Hematopoietic multipotent progenitor cell treated with erythropoietin and hydrocortisone succinate and interleukin-3 and kit ligand, for 17 days (in vitro differentiated cells): ENCODE measurements at places on chromosomes 5 and 9.

- DNase-seq = no peak
Measured at GRCh38 chr9:90642570-90643539, at the start of gene DIRAS2. Gene DIRAS2, minus strand, starts transcription at chr9:90642824. Its CDS starts 28,997 bp downstream, at chr9:90613827.

- DNase-seq = no peak
Measured at GRCh38 chr5:16600946-16601345, 15.9 kb downstream of the RETREG1 start.

- no peak for DNase-seq
Measured at GRCh38 chr9:16341177-16341576, 529.3 kb downstream of the BNC2 start.

DNA sequence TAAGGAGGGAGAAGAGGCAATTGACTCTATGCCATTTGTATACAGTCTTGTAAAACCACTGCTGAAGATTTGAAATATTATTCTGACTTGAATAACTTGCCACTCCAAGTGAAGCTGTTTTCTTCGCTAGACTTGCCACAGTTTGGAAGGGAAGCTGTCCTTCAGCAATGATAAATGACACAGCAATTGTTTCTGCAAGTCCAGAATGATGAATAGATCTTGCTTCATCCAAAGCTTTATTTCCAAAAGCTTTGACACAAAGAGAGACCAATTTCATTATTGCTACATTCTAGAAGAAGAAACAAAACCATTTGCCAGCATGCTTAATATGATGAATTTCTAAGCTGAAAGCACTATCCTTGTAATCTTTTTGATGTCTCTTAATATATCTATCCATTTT lies 73.7 kb downstream of the ZNF366 start:
- no peak for DNase-seq

DNA sequence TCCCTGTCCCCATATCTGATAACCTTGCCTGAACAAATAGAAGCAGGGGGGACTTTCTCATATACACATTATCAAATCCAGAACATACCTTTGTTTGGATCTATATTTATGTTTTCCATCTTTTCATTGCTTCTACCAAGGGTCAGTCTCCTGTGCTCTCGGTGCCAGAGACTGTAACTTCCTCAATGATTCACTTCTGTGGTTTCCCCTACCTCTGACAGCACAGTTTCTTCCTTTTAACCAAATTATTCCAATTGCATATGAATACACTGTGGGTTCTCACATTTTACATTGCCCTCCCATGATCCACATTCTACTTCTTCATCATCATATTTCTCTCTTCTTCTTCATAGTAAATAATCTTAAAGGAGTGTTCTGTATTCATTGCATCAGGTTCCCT lies 32.2 kb downstream of the NMUR2 start:
- no peak for DNase-seq

DNA sequence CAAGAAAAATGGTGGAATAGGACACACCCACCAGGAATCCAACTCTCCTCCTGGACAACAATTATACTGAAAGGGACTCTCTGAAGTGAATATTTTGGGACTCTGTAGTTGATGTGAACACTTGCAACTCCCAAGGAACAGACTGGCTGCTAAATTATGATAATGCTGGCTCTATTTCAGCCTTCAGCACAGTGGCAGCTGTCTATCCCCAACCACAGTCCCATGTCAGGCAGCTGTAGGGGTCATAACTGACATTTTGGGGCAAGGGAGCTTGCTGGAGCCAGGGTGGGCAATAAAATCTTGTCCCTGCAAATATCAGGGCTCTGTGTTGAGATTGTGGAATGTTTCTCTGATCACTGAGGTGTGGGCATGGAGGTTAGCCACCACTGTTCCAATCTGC lies 14.2 kb downstream of the SPATA31E1 start:
- DNase-seq = no peak

GRCh38 chr5:2131196-2131595 lies 248.5 kb upstream of the IRX4 start:
- DNase-seq = no peak

DNA sequence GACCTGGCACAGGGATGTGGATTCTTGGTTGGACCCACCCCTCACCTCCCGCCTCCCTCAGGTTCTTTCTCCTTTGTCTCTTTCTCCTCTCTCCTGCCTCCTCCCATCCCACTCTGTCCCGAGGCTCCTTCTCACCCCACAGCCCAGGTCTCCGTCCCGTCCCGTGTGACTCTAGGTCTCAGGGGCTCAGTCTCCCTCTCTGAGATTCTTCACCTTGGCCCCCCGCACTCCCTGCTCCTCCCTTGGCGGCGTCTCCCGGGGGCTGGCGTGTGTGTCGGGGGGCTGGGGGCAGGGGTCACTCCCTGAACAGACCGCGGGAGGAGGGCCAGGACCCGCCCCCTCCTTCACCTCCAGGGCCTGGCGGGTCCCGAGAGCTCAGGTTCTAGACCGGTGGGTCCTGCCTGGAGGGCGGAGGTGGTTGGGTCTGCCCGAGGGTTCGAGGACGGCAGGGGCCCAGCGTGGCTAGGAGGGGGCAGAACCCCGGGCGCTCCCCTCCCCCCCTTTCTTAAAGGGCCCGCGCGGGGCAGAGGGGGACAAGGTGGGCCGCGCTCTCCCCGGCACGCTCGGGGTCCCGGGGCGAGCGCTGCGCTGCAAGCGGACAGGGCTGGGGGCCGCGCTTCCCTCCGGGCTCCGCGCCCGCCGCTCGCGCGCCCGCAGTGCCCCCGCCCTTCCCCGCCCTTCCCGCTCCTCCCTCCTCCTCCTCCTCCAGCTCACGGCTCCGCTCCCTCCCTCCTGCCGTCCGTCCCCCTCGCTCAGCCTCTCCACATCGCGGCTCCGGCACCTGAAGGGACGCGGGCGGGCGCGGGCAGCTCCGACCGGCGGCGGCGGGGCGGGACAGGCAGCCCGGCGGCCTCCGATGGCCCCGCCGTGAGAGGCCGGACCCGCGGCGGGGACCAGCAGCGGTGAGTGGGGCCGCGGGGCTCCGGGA lies at the start of gene PSD2:
TSS of gene PSD2 (plus strand) at position 735 of the 928 bp plus-strand sequence. CDS start 13,633 bp downstream, outside the sequence.
- DNase-seq = no peak

GRCh38 chr5:88269222-88269771 lies 652 bp upstream of the TMEM161B start:
- DNase-seq = peak; percentile 21

GRCh38 chr5:80069918-80070318 lies 34.8 kb downstream of the THBS4 start:
- no peak for DNase-seq
